Esophagus muscularis mucosa (tissue), 4 donors: ENCODE measurements at places on chromosomes 5 and 9. TPM values are rescaled to one million over a fixed set of nuclear protein-coding genes. Genes with fewer than 3 reads are reported as not detected.

Gene NFIB
- total RNA-seq: 64.4 TPM

Gene CER1
- not detected for total RNA-seq

Gene LHFPL2
- total RNA-seq: 24.6 TPM

Gene CCNJL
- 0.83 TPM for total RNA-seq

Gene SPATA9
- total RNA-seq: not detected

Gene SLC6A3
- total RNA-seq: 0.06 TPM

Gene AGXT2
- not detected for total RNA-seq

Gene ACSL6
- 1.6 TPM for total RNA-seq

Gene ACOT12
- total RNA-seq: not detected

Gene STPG3
- not detected for total RNA-seq

Gene WHRN
- total RNA-seq: 12.2 TPM

Gene PCSK5
- total RNA-seq: 37.4 TPM

Gene PCDHGB2
- total RNA-seq: 5.0 TPM

Gene PCDHGA8
- total RNA-seq: 4.2 TPM

Gene LIFR
- total RNA-seq: 95.2 TPM

Gene SRA1
- total RNA-seq: 26.0 TPM

DNA sequence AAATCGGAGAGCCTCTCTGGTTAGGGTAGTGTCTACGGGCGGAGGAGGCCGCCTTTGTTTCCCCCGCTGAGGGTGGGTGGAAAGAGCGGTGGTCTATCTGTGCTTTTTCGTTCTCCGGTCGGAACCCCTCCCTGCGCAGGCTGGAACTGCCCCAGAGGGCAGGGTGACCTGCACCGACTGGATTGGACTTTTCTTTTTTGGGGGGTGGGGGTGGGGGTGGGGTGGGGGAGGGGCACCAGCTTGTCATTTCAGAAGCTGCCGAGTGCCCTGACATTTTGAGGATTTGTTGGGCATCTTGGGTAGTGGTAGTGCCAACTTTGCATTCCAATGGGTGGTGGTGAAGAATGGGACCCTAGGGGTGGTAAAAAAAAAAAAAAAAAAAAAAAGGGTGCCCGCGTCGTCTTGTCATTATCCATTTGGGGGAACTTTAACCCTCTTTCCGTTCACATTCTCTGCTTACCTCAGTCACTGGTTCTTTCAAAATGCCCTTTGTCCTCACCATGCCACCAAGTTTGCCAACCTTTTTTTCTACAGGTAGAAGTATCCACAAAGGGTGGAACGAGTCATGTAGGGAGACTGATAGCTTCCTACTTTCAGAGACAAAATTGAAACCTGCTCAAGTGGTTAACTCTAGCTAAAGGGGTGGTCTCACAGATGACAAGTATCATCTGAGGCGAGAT, 1.3 kb downstream of the UBE2R2 start:
- DNase-seq: no peak

GRCh38 chr5:139954022-139954421, 89.1 kb downstream of the NRG2 start:
- DNase-seq: no peak

- DNase-seq: no peak
Measured at GRCh38 chr9:99870126-99870525, 36.3 kb upstream of the STX17 start.

GRCh38 chr5:138408023-138408422, 30.8 kb upstream of the REEP2 start:
- no peak for DNase-seq

GRCh38 chr9:81256368-81256767, 433.0 kb downstream of the TLE1 start:
- no peak for DNase-seq

- no peak for DNase-seq
Measured at GRCh38 chr9:69221036-69221435, 47.0 kb downstream of the TJP2 start.

GRCh38 chr9:135300346-135301141, 179.0 kb upstream of the PPP1R26 start:
- no peak for DNase-seq

DNA sequence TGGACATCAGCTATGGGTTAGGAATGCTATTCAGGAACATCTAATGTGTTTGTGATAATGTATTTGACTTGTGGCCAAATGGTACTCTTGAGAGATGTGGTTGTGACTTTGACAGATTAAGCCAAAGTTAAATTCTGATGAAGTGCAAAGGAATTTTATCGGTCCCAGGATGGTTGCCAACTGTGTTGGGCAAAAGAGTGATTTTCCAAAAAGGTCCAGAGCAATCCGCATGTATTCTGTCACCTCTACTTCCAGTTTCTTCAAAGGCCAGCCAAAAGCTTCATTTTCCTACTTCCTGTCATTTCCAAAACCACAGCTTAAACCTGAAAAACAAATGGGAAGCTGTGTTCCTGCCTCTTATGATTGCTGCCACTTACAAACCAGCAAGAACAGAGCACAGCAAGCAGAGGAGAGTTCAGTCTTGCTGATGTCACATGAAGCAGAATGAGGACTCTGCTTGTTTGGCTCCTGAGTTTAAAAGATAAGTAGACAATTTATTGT, 59.8 kb downstream of the MARCHF3 start:
- DNase-seq: no peak

GRCh38 chr5:143313298-143313852, 90.1 kb downstream of the NR3C1 start:
- no peak for DNase-seq

DNA sequence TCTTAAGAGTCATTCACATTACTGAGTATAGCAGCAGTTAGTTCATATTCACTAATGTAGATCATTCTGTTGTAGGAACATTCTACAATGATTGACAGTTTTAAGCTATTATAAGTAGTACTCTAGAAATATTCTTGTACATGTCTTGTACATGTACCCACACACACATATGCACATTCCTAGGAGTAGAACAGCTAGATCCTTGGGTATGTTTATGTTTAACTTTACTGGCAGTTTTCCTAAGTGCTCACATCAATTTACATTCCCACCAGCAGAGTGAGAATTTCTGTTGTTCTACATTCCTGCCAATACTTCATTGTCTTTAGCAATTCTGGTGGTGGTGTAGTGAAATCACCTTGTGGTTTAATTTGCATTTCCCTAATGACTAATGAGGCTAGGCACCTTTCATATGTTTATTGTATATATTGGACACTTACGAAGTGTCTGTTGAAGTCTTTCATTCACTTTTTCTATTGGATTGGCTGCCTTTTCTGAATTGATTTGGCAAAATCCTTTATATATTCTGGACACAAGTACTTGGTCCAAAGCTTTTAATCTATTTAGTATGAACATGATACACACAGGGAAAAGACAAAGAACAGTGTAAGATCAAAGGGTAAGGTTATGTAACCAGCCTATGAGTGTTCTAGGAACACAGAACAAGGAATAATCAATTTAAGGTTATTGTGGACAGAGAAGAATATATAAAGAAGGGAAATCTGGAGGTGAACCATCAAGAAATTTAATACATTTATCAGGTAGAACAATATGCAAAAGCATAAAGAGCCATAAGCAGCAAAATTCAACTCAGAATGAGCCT, 95.6 kb downstream of the MLLT3 start:
- DNase-seq: no peak

- DNase-seq: no peak
Measured at GRCh38 chr5:22594491-22594890, 258.7 kb downstream of the CDH12 start.

- DNase-seq: no peak
Measured at GRCh38 chr9:126633881-126634558, 20.3 kb downstream of the LMX1B start.

- no peak for DNase-seq
Measured at GRCh38 chr9:78026416-78026815, 5.2 kb downstream of the GNAQ start.

DNA sequence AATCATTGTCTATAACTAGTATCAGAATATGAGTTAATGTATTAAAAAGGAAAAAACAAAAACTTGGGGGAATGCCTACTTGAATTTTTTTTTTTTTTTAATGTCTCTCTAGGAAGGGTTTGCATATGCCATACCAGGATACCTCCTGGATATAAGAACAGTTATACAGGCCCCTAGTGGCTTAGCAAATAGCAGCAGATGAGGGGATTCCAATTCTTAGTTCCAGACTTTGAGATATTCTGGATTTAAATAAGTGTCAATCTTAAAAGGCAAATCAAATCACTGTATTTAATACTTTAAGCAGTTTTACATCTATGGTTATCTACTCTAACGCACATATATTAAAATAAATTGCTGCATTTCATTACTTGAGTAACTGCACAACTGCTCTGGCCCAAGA, 1055.5 kb upstream of the DMAC1 start:
- DNase-seq: no peak

DNA sequence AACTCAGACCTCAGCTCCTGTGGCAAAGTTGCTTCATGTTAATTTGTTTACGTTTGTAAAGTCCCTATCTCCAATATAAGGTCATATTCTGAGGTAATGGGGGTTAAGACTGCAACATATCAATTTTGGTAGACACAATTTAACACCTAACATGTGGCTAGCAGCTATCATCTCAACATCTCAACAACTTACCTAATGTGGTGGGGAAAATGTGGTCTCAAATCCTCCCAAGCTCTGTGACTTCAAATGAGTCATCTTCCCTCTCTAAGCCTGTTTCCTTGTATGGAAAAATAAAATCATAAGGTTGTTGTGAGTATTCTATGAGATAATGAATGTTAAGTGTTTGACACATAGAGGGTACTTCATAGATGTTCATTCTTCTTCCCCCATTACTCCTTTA, 443.3 kb downstream of the CDK5RAP2 start:
- DNase-seq: no peak

DNA sequence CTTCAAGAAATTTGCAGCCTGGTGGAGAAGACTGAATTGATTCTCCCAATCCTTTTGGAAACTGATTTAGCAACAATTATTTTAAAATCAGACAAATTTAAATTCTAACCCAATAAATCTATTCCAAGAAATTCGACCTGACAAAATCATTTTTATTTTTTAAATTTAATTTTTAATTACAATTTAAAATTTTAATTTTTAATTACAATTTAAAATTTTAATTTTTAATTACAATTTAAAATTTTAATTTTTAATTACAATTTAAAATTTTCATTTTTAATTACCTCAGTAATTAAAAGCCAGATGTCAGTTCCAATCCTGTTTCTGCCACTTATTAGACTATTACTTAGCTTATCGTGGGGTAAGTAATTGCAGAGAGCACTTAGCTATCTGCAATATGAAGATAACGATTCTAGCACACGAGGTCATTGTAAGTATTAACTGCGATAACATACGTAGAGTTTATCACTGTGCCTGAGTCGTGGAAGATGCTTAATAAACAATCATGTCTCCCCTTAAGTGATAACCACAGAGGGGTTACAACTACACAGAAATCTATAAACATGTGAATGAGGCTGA, 346.4 kb upstream of the SLC24A2 start:
- DNase-seq: no peak

GRCh38 chr9:128254855-128255759, 20.7 kb downstream of the GOLGA2 start:
- DNase-seq: no peak
